ENCODE measurements at places on chromosomes 1 and 21.

DNA sequence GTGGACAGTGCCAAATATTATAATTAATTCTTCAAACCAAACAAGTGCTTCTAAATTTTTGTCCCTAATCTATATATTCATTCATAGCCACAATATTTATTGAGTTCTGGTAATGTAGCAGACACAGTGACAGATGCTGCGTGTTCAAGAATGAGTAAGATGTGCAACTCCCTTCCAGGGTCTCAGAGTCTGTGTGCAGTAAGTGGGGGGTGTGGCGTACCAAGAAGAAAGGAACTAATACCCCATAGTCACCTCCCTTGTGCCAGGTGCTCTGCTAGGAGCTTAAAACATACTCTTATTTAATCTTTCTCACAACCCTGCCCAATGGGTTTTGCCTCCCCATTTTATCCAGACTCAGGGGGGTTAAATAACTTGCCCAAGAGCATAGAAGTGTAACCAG is 358.7 kb downstream of the BARHL2 start:
- no peak for DNase-seq

DNA sequence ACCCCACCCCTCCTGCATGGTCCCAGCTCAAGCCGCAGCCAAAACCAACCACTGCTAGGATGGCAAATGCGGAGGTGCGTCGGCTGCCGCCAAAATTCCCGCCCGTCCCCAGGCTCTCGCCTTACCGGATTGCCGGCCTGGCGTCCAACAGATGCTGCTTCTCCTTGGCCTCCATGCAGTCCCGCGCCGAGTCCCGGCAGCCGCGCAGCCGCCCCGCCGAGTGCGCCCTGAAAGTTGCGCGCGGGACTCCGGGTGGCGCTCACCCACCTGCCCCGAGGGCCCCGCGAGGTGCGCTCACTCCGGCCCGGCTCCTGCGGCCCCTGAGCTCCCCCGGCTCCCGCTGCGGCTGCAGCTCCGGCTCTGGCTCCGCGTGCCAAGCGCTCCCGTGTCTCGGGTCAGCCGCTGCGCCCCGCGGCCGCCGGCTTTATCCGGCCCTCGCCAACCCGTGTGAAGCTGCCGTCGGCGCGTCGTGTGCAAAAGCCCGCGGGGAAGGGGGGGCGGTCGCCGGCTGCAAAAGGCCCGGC is at the start of gene SLC30A2:
Gene SLC30A2, minus strand, starts transcription at position 397 of the 524 bp plus-strand sequence. Its CDS starts 222 bp downstream, at position 175.
- DNase-seq, result no peak

DNA sequence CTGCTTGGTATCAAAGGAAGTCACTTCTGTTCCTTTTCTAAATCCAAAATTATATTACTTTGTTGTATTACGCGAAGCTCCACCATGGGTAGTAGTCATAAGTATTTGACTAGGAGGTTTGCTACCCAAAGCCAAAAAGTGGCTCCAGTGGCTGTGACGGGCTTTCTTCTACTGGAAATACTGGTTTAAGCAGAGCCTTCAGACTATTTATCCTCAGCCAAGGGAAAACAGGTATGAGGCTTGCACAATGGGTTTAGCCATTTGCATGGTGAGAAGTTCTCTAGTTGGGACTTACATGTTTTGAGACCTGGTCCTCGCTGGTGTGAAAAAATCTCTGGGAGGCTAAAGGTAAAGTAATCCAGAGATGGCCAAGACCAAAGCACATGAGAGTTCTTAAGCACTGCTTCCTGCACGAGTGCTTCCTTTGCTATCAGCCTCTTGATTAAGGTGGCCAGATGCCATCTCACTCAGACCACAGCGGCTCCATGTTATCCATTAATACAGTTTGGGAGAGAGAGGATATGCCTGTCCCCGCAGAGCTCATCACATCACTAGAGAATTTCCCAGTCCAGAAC is 121.2 kb downstream of the PIK3R3 start:
- no peak for DNase-seq

- no peak for DNase-seq
Observed at GRCh38 chr1:84165601-84166000, 21.5 kb downstream of the PRKACB start.

- no peak for DNase-seq
Observed at GRCh38 chr1:180237869-180238476, 7.9 kb downstream of the LHX4 start.

DNA sequence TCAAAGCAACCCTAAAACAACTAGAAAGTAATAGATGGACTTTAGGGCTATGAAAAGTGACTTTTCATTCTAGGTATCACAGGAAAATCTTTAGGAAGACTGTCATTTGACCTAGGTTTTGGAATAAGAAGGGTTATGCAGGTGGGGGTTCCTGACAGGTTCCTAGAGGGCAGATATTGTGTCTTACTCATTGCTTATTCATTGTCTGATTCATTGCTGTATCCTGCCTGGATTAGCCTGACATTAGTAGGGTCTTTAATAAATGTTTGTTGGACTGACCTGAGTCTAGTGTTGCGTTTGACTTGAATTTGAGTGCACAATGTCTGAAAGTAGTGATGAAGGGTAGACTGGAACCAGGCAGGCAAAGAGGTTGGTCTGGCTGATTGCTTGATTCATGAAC is 6.0 kb downstream of the FNBP1L start:
- DNase-seq, result no peak

DNA sequence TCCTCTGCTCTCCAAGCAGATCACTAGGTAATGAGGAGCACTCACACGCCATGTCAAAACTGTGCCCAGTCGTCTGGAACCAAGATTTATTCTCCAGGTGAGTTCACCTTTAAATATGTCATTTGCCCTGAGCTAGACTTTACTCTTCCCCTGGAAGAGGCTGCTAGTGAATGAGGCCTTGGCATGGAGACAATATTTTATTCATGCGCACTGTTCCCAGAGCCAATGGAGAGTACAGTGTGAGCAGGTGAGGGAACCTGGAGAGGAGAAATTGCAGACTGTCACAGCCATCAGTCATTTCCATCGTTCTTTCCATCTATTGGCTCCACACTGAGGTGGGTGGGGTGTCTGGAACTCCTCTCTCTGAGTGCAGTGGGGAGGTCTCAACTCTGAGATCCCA is 333.6 kb downstream of the KCNH1 start:
- DNase-seq, result no peak

GRCh38 chr1:182768963-182769362 is 20.6 kb upstream of the NPL start:
- no peak for DNase-seq

- no peak for DNase-seq
Observed at GRCh38 chr1:20365421-20366055, 74.9 kb downstream of the VWA5B1 start.

DNA sequence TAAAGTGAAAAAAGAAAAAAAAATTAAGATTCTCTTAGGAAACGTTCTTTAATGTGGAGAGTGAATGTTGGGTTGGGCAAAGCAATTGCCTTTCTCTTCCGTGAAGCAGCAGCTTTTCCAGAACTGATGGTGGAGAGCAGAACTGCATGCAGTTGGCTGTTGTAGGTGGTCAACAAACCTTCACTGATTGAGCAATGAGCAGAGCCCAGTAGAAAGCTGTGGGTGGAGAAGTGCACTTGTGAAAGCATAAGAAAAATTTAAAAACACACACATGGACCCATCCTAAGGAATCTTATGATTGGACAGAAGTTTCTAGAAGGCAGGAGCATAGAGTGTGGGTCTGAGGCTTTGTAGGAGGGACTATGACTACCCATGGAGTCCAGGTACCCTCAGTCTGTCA is 4.5 kb downstream of the PRELP start:
- DNase-seq, result no peak

GRCh38 chr1:236753516-236753915 is 41.6 kb upstream of the MTR start:
- no peak for DNase-seq

DNA sequence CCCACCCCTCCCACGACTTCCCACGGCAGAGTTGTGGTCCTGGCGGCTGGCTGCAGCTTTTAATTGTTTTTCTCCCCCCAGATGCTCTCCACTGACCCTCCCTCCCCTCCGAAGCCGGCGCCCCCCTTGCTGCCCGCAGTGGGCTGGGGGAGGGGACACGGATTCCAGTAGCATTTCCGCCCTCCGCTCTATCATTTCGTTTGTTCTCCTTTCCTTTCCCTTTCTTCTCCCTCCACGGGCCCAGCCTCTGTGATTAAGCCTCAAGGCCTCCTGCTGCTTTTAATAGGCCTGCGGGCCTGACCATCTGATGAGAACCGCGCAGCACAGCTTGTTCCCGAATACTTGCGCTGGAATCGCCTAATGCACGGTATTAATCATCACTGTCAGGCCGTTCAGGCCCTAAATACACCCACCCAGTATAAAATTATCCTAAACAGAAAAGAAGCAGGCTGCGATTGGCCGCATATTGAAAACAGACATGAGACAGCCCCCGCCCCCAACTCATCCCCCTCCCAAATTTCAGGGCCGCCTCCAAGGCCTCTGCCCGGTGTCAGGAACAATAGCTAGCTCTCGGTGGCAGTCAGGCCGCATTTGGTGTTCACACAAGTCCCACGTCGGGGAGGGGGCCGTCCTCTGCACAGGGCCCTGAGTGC is 102.0 kb upstream of the ARHGEF16 start:
- peak; percentile 25 for DNase-seq

GRCh38 chr1:20266141-20266540 is 24.5 kb upstream of the VWA5B1 start:
- DNase-seq, result no peak

DNA sequence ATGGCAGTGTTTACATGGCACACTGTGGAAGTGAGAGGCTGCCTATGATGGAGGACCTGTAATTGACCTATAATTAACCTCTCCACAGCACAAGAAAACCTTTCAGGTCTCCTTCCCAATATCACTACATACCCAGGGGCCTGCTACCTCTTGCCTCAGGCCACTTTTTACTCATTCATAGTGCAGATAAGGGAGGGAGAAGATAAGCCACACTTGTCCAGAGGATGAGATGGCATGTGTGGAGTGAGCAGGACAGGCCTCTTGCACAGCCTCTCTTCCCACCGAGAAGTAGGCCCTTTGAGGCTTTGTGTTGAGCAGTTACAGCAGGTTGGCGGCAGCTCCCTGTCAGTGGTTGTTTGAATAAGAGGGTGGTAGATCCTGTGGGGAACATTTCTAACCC is 31.1 kb upstream of the IKBKE start:
- DNase-seq, result no peak

DNA sequence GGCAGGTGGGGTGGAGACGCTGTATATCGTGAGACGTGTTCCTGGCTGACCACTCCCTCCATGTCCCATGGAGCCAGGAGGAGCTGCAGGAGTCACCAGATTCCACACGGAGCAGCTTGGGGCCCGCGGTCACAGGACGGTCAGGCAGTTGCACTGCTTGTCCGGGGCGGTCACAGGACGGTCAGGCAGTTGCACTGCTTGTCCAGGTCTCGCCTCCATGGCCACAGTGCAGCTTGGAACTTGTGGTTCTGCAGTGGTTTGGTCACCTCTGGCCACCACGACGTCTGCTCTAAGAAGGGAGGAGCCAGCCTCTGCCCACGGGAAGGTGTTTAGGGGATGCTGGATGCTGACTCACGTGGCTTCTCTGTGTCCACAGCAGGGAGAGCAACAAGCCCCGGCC is 33.0 kb downstream of the SLX9 start:
- DNase-seq, result no peak

- no peak for DNase-seq
Observed at GRCh38 chr1:221911714-221912113, 169.8 kb upstream of the DUSP10 start.

DNA sequence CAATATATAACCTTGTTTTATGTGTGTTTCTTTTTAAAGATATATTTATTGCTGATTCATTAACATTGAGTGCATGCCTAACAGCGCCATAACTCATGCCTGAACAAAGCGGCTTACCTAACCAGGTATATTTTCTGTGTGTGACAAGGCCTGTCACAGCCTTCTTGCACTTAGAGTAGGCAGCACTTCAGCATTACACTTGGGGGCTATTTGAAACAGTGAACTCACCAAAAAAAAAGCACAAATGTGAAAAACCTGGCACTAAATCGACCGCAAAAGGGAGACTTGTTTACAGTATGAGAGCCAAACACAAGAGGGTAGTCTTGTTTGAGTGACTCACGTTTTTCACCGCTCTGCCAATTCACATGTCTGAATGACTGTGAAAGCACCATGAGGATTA is 111.7 kb downstream of the DISP1 start:
- DNase-seq, result no peak

DNA sequence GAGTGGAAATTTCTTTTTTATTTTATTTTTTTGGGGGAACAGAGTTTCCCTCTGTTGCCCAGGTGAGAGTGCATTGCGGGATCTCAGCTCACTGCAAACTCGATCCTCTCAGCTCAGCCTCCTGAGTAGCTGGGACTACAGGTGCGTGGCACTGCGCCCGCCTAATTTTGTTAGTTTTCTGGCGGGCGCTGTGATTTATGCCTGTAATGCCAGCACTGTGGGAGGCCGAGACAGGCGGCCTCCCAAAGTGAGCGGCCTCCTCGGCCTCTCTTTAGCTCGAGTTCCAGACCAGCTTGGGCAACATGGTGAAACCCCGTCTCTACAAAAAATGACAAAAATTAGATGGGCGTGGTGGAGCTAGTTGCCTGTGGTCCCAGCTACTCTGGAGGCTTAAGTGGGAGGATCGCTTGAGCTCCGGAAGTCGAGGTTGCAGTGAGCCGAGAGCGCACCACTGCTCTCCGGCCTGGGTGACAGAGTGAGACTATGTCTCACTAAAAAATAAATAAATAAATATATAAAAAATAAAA is 2.7 kb downstream of the GMEB1 start:
- DNase-seq, result no peak

- DNase-seq, result no peak
Observed at GRCh38 chr1:165189913-165190312, 166.6 kb downstream of the LMX1A start.

- peak; percentile 73 for DNase-seq
Observed at GRCh38 chr1:219296430-219297355, 123.0 kb downstream of the LYPLAL1 start.

DNA sequence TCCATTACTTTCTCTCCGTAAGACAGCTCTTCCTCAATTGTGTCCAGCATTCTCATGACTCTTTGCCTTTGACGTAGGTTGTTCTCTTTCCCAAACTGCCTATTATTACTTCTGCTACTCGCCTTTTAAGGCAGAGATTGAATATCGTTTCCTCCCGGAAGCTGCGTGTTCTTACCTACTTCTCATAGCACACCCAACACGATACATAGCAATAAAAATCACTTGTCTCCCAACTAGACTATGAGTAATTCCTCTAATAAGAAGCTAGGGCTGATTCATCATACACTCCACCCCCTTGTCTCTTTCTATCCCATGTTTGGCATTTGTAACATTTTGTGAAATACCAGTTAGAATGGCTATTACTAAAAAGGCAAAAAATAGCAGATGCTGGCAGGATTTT is 55.8 kb upstream of the SGIP1 start:
- DNase-seq, result no peak

DNA sequence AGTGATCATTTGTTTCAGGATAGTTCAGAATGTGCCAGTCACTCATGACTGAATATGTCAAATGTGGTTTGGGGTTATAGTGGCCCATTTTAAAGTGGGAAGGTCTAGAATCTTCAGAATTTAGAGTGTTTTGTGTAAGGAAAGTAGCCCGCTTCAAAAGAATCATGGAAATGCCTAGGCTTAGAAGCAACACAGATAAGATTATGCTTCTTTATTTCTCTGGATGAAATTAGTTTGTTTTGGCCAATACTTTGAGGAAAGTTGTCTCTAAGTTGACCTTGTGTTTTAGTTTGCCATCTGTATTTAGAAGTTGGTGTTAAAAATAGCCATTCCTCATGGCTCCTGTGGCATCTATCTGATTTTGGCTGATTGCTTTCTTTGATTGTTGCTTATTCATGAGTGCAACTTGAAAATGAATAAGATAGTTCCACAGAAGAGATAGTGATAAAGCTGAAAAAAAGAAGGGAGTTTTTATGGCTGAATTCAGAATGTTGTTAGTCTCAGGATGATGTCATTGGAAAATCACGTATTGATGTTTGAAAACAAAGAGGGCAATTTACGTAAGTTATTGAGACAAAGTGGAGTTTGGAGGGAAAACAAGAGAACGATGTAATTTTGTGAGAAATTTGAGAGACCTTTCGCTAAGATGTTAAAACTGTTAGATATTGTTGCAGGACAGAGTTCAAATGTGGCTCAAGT is 71.9 kb downstream of the PLA2G4A start:
- no peak for DNase-seq
